WTC11 (cell line): ENCODE measurements at places on chromosomes 1 and 21. TPM values are rescaled to one million over a fixed set of nuclear protein-coding genes. Genes with fewer than 3 reads are reported as not detected.

The KCNE1 gene
- total RNA-seq, result 0.16 to 0.37 TPM (median 0.37 TPM) in 3 replicates

- no peak overlapping the region for H3K4me3 ChIP-seq
- peaks cover 15% of the 10 kb centered on the region for H3K4me1 ChIP-seq
- no peak overlapping the region for H3K27ac ChIP-seq
Observed at GRCh38 chr1:55868026-55868425, 652.9 kb upstream of the USP24 start.

DNA sequence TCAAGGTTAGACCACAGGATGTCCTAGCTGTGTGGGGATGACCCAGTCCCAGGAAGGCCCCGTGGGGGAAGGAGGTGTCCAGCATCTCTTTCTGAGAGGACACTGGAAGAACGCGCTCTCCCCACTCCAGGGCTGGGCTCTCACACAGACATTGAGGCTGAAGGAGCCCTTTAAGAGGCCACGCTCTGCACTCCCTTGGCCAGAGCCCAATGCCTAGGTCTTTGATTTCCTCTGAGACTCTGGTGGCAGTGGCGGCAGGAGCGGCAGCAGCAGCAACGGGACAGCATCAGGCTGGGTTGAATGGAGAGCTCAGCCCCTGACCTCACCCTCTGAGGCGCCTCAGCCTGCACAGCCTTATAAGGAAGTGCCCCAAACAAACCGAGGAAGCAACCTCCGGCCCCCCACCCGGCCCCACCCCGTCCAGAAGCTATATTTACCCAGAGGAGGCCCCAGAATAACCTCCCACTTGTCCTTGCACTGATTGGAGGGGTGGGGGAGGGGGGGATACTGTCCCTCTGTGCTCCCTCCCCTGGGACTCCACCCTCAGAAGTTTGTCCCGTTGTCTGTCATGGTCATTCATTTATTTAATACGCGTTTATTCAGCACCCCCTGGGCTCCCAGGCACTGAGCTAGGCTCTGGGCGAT lies 12.3 kb downstream of the NES start:
- H3K27ac ChIP-seq, result peak overlapping the region; percentile 80; the same call in 1 of the 2 replicates
- peaks cover 92% of the 10 kb centered on the region for H3K4me1 ChIP-seq
- no peaks in the 10 kb centered on the region; the same call in 1 of the 2 replicates for H3K27me3 ChIP-seq
- H3K4me3 ChIP-seq, result no peak overlapping the region; the same call in 1 of the 2 replicates

- no peaks in the 10 kb centered on the region for H3K4me1 ChIP-seq
- no peak for DNase-seq
- H3K4me3 ChIP-seq, result no peak overlapping the region
- H3K27me3 ChIP-seq, result no peaks in the 10 kb centered on the region
- H3K27ac ChIP-seq, result no peak overlapping the region
- no peaks in the 10 kb centered on the region for H3K36me3 ChIP-seq
Observed at GRCh38 chr1:77430966-77431690, 149.3 kb downstream of the AK5 start.

GRCh38 chr1:232951180-232951579 lies 769 bp downstream of the NTPCR start:
- H3K4me1 ChIP-seq, result peaks cover 49% of the 10 kb centered on the region
- H3K27ac ChIP-seq, result peak overlapping the region; percentile 68; the same call in 1 of the 2 replicates
- DNase-seq, result no peak
- peaks cover 6% of the 10 kb centered on the region; the same call in 1 of the 2 replicates for H3K27me3 ChIP-seq
- peak overlapping the region; percentile 91 for H3K4me3 ChIP-seq
- peaks cover 16% of the 10 kb centered on the region for H3K36me3 ChIP-seq

GRCh38 chr1:206449565-206449964 lies 20.7 kb upstream of the IKBKE start:
- H3K4me3 ChIP-seq, result no peak overlapping the region
- H3K27me3 ChIP-seq, result no peaks in the 10 kb centered on the region
- no peak for DNase-seq
- peaks cover 48% of the 10 kb centered on the region for H3K36me3 ChIP-seq
- H3K4me1 ChIP-seq, result peaks cover 7% of the 10 kb centered on the region

The ATAD3C gene
- total RNA-seq, result 0.60 to 0.94 TPM (median 0.61 TPM) in 3 replicates

DNA sequence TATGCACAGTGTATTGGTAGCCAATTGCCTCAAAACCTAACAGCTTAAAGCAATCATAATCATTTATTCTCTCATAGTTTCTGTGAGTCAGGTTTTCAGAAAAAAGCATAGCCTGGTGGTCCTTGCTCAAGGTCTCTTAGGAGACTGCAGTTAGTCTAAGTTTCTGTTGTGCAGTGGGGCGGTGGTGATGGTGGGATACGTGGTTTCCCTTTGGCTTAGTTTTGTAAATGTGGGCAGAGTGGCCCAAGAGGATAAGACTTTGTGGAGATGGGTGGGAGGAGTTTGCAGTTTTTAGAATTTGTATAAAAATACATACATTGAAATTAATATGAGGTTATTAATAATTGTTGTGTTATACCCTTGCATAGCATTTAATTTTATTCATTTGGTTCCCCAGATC lies 68.6 kb downstream of the NOS1AP start:
- no peak overlapping the region for H3K27ac ChIP-seq
- H3K4me1 ChIP-seq, result peaks cover 53% of the 10 kb centered on the region
- no peaks in the 10 kb centered on the region for H3K27me3 ChIP-seq
- H3K4me3 ChIP-seq, result no peak overlapping the region

GRCh38 chr21:42809171-42809570 lies 70.2 kb downstream of the WDR4 start:
- H3K27ac ChIP-seq, result 0 out of 2 replicates have a peak overlapping the region, but pooled peaks have one; percentile 71
- peaks cover 9% of the 10 kb centered on the region; the same call in 1 of the 2 replicates for H3K27me3 ChIP-seq
- H3K4me1 ChIP-seq, result peaks cover 16% of the 10 kb centered on the region
- no peak overlapping the region for H3K4me3 ChIP-seq
- DNase-seq, result no peak

The SPRR1B gene
- not detected in 3 replicates for total RNA-seq

DNA sequence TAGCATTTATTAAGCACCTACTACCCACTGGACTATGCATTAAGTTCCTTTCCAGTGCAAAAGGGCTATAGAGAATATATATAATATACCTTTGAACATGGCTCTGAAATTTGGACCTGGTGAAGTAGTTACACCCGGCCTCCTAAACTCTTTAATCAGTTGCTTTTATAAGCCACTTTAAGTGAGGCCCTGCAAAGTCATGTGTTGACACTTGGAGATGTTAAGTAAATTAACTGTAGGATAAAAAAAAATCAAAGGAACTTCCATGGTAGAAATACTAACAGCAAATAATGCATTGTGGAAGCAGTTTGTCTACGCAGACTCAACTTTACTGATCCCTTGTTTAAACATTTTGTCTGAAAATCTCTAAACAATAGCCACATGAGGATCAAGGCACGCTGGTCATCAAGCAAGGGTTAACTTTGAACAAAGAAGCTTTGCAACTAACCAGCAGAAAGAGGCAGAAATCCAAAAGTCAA lies 283.9 kb downstream of the VAV3 start:
- no peak overlapping the region for H3K27ac ChIP-seq
- H3K4me3 ChIP-seq, result no peak overlapping the region
- H3K36me3 ChIP-seq, result no peaks in the 10 kb centered on the region
- peaks cover 23% of the 10 kb centered on the region for H3K4me1 ChIP-seq
- no peaks in the 10 kb centered on the region for H3K27me3 ChIP-seq

The LORICRIN gene
- not detected in 3 replicates for total RNA-seq

- peaks cover 30% of the 10 kb centered on the region for H3K4me1 ChIP-seq
- H3K4me3 ChIP-seq, result no peak overlapping the region
- H3K27ac ChIP-seq, result no peak overlapping the region
- DNase-seq, result no peak
Observed at GRCh38 chr1:20076710-20077461, 6.9 kb downstream of the PLA2G5 start.

The HUNK gene
- 5.0 to 7.0 TPM (median 6.1 TPM) in 3 replicates for total RNA-seq

- peaks cover 23% of the 10 kb centered on the region for H3K27me3 ChIP-seq
- peak overlapping the region; percentile 72 for H3K4me3 ChIP-seq
- H3K36me3 ChIP-seq, result peaks cover 5% of the 10 kb centered on the region
- peaks cover 53% of the 10 kb centered on the region for H3K4me1 ChIP-seq
- no peak overlapping the region for H3K27ac ChIP-seq
Observed at GRCh38 chr1:37473431-37474045, 842 bp upstream of the ZC3H12A start.

The GNPAT gene
- total RNA-seq, result 32.8 to 40.4 TPM (median 38.4 TPM) in 3 replicates
